NCI-H1436 treated with DMSO at 0.1 percent for 48 hours (cell line): ENCODE measurements at places on chromosomes 3 and 15.

- no peak for DNase-seq
Measured at GRCh38 chr15:52018244-52018643, 775 bp upstream of the MAPK6 start.

- no peak for DNase-seq
Measured at GRCh38 chr3:143119974-143120715, 574 bp downstream of the CHST2 start.

GRCh38 chr15:85730001-85730820 lies 64.5 kb downstream of the KLHL25 start:
- DNase-seq, result peak; percentile 14

DNA sequence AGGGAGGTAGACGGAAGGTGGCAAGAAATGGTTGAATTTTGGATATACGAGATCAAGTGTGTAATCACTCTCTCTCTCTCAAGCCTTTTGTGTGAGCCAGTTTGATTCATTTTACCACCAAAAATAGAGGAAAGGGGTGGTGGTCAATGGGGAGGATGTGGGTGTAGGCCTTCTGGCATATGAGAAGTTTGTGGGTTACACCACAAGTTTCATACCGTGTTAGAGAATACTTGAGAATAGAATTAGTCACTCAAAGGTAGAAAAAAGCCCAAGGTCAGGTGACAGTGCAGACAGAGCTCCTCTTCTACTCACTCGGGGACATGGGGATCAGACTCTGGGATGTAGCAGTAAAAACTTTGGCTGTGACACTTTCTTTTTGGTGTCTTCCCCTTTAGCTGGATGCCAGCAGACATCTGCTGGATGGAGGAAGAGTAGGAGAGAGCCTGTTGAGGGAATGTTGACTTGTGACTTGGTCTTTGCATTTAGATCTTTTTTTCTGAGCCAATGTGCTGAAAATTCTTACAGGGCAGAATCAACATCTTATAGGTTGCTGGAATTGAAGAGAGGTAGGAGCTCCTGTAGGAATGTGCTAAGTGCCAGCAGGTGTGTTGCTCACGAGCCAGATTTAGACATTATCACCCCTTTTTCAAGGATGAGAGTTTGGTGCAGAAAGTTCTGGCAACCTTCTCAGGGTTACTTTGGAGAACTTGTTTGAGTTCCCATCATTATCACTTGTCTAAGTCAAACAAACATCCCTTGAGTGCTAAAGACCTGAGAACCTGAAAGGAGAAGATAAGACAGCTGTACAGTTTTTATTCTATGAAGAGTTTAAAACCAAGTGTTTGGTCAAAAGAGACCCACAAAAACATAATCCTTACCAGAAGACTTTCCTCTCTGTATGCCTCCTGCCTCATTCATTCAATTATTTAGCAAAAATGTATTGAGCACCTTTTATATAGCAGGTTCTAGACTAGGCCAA lies 43.9 kb upstream of the RYK start:
- no peak for DNase-seq

DNA sequence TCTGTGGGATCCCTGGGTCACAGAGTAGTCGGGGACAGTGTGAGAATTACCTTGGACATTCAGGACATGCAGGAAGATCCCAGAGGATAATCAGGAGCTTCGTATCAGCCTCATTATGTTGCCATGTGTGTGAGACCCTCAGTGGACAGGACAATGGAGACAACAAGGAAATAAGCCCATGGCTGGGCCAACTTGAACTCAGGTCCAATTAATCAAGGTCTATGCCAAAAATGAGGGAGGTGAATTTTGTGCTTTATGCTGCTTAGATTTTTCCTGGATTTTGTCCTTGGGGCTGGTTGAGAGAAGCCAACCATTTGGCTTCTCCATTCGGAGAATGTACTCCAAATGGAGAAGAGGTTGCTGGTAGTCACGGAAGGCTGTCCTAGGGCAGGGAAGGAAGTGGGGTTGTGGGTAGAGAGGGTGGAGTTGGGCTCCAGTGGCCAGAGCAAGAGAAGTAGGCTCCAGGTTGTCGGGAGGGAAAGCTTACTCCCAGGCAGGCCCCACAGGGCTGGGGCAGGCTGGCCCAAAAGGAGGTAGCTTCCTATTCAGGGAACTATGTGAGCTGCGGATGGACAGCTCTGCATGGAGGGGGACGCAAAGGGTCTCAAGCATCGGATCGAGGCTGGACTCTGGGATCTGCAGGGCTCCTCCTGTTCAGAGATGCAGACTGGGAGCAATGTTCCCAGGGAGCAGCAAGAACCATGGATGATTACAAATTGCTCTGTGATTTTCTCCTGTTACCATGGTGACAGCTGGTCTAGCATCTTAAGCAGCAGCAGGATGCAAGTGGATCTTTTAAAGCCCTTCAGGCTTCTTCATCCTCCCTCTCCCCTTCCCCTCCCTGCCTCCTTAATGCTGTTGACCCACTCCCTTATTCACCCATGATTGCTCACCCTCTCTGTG lies 91.1 kb downstream of the WNT7A start:
- no peak for DNase-seq

GRCh38 chr15:63405159-63405558 lies 23.5 kb upstream of the CA12 start:
- no peak for DNase-seq

GRCh38 chr3:55879901-55880331 lies 392.8 kb upstream of the WNT5A start:
- DNase-seq, result no peak

DNA sequence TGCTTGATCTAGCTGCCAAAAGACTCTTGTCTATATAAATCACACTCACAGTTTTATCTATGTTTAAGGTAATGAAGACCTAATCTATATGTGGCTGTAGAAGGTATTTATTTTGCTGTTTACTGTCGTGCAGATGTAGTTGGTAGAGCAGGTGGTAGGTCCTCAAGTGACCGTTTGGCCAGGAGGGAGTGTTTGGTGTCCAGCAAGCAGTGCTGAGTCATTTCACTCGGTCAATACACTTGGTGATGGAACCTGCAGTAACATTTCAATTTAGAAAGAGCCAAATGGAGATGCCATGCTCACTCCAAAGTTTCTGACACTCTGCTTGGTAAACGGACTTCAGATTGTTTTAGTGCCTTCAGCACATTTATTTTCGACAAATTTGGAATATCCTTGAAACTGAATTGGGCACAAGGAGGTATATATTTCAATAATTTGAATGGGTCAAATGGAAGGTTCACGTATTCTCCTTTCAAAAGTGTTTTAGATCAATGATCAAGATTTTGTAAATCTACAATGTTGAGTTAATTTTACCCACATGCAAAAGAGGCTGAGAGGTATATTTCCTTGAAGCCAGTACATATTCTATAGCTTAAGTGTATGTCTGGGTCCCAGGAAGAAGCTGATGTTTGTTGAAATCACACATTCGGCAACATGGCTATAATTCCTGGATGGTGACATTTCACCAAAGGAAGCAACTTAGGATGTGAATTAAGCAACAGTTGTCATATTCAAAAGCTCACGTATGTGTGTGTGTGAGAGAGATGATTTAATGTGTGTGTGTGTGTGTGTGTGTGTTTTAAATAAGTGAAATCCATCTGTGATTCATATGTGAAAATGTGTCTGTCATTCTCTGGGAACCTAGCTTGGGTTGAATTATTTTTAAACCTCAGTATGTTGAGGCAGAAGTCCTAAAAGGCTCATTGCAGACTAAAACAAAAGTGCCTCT lies 7.7 kb upstream of the CX3CR1 start:
- no peak for DNase-seq

GRCh38 chr15:42092398-42093318 lies 1.7 kb downstream of the PLA2G4D start:
- DNase-seq, result no peak

DNA sequence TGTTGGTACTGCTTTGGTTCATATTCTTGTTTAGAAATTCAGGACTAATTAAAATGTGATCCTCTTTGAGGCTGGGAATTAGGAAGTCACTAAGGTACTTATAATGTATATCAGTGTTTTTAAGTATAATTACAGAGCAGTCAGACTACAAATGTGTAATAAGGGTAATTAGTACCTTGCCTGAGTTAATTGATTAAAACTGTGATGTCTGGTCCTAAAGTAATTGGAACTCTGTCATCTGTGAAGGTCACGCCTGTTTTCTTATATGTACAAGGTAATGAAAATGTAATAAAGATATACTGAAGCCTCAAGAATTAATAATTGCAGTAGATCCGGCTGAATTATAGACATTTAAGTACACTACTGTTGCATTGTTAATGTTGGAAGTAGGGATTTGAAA lies 32.8 kb downstream of the RIOX2 start:
- DNase-seq, result peak; percentile 50

DNA sequence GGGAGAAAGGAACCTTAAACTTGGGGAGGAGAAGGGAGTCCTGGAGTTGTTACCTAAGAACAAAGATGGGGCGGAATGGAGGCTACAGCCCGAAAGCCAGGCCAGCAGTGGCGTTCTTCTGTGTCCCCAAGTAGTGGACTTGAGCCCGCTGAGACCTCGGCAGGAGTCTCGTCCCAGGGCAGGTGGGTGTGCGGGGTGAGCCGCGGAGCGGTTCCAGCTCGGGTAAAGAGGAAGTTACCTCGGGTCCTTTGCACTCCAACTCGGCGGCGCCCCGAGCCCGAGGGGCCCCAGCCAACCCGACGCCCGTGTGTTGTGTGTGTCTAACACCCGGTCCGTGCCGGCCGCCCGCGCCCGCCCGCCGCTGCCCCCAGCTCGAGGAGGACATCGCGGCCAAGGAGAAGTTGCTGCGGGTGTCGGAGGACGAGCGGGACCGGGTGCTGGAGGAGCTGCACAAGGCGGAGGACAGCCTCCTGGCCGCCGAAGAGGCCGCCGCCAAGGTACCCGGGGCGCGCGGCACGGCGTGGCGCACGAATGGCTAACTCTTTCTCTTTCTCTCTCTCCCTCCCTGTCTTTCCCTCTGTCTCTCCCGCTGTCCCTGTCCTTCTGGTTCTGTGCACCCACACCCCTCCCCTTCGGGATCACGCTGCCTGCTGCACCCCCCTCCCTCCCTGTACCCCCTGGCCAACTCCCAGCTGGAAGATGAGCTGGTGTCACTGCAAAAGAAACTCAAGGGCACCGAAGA lies 959 bp downstream of the TPM1 start:
- DNase-seq, result no peak

DNA sequence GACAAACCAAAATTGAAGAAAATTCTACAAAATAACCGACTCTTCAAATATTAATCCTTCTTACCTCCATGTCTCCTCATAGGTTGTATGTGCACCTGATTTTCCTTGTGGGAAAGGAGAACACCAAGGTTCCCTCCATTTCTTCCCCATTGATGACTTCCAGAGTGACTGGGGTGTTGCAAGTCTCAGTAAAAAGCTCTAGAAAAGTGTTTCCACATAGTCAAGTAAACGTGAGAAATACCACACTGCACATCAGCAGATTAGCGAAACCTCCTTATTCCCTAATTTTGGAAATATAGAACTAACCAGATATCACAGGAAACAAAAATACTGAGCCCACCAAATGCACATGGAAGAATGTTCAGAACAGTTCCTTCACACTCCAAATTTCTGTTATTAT lies 4.9 kb upstream of the RPN1 start:
- no peak for DNase-seq

DNA sequence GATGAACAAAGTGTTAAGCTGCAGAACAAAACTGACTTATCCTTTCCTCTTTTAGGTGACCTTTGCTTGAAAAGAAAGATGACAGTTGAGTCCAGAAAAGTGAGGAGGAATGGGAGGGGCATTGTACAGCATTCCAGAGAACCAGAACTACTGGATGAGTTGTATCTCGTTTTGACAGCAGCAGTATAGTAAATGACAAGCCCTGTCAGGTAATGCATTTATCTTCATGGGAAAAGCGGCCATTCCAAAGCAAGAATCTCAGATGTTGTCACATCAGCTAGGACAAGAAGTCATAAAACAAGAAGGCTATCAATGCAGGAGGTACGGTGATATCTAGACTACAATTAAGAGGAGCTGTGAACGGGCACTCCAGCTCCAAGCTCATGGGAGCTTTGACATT lies 421.5 kb downstream of the MAGI1 start:
- DNase-seq, result no peak

DNA sequence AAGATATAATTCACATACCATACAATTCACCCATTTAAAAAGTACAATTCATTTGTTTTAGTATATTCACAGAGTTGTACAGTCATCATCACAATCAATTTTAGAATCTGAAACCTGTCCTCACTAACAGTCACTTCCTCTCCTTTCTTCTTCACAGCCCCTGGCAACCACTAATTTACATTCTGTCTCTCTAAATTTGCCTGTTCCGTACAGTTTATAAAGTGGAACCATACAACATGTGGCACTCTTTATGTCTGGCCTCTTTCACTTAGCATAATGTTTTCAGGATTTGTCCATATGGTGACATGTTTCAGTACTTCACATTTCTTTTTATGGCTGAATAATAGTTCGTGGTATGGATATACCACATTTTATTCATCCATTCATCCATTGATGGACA lies 22.7 kb downstream of the ERICH6 start:
- no peak for DNase-seq

DNA sequence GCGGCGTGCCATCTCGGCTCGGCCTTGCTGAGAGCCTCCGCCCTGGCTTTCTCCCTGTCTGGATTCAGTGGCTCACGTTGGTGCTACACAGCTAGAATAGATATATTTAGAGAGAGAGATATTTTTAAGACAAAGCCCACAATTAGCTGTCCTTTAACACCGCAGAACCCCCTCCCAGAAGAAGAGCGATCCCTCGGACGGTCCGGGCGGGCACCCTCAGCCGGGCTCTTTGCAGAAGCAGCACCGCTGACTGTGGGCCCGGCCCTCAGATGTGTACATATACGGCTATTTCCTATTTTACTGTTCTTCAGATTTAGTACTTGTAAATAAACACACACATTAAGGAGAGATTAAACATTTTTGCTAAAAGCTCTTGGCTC lies 54.1 kb downstream of the PLXNA1 start:
- DNase-seq, result no peak

DNA sequence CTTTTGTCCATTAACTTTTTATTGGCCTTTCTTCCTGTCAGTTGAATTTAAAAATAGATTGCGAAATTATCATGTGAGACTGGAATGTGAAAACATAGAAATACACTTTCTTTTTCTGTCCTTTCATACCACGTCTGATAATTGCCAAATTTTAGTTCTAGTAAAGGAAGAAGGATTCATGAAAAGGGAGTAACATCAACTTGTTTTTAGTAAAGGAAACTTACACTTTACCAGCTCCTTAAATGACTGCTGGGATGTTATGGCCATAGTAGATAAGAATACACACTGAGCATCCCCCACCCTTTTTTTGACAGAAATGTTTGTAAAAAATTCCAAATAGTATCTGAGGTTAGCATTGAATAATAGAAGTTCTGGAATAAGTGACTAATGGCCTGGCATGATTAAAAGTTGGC lies 137.9 kb downstream of the NEO1 start:
- DNase-seq, result no peak

- no peak for DNase-seq
Measured at GRCh38 chr3:73448041-73448440, 176.7 kb downstream of the PDZRN3 start.
